ENCODE measurements at places on chromosomes 1 and 21. TPM values are rescaled to one million over a fixed set of nuclear protein-coding genes. Genes with fewer than 3 reads are reported as not detected.
A peak's percentile ranks its signal among the peaks of the same experiment; 100 is the strongest.

DNA sequence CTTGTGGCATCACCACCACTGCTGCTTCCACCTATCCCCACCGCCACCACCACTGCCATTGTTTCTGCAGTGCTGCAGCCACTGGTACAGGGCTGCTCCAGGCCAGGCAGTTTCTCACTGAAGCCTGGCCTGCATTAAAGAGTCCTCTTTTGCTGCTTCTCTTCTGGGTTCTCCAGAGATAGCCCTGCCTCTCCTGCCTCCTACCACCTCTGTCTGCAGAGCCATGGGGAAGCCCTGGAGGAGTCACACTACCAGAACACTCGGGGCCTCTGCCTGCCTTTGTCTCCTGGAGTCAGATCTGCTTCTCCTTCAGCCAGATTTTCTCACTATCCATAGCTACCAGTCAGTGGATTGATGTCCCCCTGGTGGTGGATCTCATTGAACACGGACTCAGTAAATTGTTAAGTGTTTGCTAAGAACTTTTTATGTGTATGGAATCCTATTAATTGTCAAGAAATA is 37.7 kb upstream of the DDAH1 start:
- DNase-seq = peak; percentile 54

DNA sequence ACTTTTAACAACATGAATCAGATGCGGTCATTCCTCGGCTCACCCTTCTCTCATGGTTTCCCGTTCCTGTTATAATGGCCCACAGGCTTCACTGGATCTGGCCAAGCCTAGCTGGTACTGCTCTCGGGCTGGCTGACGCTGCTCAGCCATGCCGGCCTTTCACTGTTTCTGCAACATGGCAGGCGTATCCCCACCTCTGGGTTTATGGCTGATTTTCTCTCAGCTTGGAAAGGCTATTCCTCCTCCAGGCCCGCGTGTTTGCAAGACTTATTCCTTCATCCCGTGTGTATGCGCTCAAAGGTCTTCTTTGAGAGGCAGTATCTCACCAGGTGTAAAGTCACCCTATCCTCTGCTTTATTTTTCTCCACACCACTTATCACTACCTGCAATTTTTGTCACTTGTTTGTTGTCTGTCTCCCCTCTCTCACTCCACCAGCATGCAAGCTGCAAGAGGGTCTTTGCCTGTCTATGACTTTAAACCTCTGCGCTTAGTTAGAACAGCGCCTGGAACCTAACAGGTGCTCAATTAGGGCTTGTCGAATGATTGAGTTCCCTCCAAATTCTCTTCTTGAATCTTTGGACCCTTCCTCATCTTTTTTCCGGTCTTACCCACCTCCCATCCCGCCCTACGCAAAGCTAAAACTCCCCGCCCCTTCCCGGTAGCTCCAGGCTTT is 491 bp upstream of the RAP1A start:
- no peak for DNase-seq

- no peak for DNase-seq
Measured at GRCh38 chr21:35818597-35818996, 241.7 kb downstream of the SETD4 start.

TMEM81 gene
- 3.7 TPM for total RNA-seq

SSU72 gene
- total RNA-seq = 114 TPM
